Right hindlimb (tissue), 1 donor: ENCODE measurements at places on chromosomes 6 and 20.

DNA sequence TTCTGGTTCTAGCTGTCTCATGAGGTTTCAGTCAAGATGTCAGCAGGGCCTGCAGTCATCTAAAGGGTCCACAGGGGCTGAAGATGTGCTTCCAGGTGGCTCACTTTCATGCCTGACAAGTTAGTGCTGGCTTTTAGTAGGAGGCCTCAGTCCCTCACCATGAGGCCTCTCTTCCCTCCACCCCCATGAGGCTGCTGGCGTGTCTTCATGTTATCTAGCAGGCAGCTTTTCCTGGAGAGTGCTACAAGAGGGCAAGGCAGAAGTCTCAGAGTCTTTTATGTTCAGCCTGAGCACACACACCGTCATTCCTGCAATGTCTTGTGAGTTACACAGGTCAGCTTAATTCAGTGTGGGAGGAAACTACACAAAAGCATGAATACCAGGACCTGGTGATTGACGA, 769.9 kb downstream of the HDGFL1 start:
- DNase-seq = no peak

- DNase-seq = no peak
Observed at GRCh38 chr6:83047065-83047754, 18.4 kb downstream of the UBE3D start.

- no peak for DNase-seq
Observed at GRCh38 chr20:35120012-35120701, 27.0 kb downstream of the EDEM2 start.

GRCh38 chr6:101811108-101811507, 417.6 kb downstream of the GRIK2 start:
- DNase-seq = no peak

GRCh38 chr20:32941155-32941885, 62.9 kb downstream of the SUN5 start:
- no peak for DNase-seq
